ENCODE measurements at places on chromosomes 4 and X.
A peak's percentile ranks its signal among the peaks of the same experiment; 100 is the strongest.

GRCh38 chrX:153019166-153019565, 25.2 kb upstream of the PNMA5 start:
- DNase-seq: no peak

DNA sequence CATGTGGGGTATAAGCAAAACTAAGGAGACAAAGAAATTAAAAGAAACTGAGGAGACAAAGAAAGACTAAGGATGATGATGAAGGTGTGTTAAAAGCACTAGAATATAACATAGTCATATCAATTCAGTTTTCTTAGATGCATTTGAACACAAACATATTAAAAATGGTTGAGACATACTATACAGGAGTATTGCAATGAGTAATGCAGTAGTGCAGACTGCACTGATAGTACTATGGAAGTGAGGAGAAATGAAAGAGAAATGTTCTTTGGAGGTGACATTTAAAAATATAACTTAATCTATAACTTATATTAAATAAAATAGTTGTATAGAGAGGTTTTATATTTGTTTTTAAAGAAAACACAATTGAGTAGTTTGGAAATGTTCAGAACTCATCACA, 279.2 kb downstream of the CAMK2D start:
- DNase-seq: no peak

DNA sequence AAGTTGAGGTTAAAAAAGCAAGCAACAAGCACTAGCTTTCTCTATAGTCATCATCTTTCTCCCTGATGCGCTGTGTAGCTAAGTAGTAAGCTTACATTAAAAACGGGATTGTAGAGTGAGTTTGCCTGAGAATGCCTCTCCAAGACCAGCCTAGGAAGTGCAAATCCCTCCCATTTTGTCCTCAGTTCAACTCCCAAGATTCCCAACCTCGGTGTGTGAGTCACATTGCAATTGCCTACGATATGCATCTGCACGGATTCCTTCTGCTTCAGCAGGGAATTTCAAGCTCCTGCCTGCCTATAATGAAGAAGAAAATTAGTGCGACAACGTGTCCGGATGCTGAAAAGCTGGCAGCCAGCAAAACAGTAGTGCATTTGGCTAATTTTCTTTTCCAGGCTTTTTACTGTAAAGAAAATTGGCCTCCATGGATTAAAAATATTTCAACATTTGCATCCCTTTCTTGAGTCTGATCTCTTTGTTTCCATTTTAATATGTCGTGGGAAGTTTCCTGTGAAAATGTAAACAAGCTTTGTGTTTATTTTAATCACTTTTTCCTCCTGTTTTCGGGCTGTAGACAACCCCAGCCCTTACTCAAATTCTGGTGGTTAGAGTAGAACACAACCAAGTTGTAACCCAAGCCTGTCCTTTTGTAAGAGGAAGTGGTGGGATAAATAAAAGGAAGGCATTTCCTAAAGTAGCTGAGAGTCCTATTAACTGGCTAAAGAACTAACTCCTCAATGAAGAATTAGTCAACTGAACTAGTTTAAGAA, 58.4 kb upstream of the TET2 start:
- DNase-seq: no peak

- DNase-seq: no peak
These were observed 136.1 kb upstream of the GATB start for GRCh38 chr4:151896880-151897279.

GRCh38 chr4:174023641-174024040, 259.8 kb downstream of the FBXO8 start:
- no peak for DNase-seq

GRCh38 chr4:48112017-48112667, 21.9 kb downstream of the TXK start:
- DNase-seq: no peak

DNA sequence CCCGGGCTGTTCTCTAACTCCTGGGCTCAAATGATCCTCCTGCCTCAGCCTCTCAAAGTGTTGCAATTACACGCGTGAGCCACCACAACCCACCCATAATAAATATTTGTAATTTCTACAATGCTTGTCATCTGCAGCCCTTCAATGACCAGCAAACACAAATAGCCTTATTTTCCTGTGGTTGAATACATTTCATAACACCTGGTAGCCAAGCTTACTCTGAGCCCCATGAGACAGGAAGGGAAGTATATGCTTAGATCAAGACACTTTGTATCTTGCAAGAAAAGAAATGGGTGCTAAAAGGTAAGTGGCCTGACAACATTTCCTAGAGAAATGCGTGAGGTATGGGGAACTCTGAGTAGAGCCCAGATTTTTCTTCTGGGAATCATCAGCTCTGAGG, 56.9 kb upstream of the PDGFRA start:
- DNase-seq: no peak

GRCh38 chr4:129345609-129346008, 249.7 kb downstream of the C4orf33 start:
- DNase-seq: no peak

- DNase-seq: peak; percentile 60
These were observed 117.3 kb downstream of the ENPP6 start for GRCh38 chr4:184100297-184100885.

GRCh38 chr4:153276971-153277370, 67.5 kb upstream of the MND1 start:
- no peak for DNase-seq

- DNase-seq: no peak
These were observed 287.2 kb downstream of the INPP4B start for GRCh38 chr4:142558851-142559250.

DNA sequence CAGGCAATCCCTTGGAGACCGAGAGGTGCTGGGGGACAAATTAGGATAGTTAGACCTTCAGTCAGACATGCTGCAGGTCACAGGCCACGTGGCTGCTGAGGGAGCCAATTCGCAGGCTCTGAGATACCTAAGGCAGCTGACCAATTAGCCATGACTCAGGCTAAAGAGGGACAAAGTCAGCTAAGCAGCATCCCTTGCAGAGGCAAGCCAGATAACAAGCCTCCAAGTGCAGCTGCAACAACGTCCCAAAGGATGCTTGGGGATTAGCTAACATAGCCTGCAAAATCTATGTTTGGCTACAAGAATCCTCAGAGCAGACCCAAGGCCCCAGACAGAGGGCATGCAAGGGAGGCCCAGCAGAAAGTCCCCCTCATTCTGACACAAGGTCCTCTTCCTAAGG, 93.5 kb downstream of the SEL1L3 start:
- no peak for DNase-seq

DNA sequence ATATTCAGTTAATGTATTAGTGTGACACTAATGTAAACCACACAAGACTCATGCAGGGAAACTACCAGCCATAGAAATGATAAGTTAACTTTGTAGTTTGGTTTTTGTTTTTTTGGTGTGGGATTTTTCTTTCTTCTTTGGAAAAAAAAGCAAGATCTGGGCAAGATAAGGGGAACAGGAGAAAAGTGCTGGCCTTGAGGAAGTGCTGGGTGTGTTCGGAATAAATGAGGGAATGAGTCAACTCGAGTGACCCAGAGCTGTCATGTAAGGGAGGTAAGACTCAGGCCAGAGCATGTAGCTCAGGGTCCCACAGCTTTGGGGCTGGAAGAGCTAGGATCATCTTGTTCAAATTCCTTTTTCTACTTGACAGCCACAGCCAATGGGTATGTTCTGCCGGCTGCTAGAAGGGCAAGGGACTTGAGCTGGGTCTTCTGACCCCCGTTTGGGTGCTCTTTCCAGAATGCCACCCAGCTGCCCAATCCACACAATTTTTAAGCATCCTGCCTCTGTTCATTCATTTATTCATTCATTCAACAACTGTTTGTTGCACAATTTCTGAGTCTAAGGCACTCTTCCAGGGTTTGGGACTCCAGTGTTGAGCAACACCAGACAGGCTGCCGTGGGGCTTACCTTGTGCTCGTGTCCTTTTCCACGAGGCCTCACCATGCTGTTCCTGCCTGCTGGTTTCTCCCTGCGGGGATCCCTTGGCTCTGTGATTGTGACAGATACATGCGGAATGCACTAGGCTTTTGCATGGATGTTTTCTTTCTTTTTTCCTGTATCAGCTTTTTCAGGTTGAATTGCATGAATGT, 54.5 kb downstream of the CLDN34 start:
- no peak for DNase-seq

DNA sequence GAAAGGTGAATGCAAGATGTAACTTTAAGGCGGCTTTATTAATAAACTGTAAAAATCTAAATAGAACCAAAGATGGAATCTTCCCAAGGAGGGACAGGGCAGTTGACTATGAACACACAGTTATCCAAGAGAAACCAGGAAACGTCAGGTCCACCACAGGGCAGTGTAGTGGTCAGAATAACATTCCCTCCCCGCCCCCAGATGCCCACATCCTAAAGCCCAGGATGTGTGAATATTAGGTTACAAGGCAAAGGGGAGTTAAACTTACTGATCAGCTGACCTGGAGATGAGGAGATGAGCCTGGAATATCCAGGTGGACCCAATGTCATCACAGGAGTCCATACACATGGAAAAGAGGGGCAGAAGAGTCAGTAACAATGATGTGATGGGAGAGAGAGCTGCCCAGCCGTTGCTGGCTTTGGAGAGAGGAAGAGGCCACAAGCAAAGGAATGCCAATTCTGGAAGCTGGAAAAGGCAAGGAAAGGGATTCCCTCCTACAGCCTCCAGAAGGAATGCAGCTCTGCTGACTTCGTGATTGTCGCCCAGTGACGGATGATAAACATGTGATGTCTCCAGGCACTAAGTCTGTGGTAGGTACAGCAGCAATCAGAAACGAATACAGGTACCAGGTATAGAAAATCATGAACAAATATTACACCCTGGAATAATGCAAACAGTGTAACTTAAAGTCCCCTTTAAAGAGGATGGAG, 5.2 kb downstream of the SH3KBP1 start:
- DNase-seq: no peak

DNA sequence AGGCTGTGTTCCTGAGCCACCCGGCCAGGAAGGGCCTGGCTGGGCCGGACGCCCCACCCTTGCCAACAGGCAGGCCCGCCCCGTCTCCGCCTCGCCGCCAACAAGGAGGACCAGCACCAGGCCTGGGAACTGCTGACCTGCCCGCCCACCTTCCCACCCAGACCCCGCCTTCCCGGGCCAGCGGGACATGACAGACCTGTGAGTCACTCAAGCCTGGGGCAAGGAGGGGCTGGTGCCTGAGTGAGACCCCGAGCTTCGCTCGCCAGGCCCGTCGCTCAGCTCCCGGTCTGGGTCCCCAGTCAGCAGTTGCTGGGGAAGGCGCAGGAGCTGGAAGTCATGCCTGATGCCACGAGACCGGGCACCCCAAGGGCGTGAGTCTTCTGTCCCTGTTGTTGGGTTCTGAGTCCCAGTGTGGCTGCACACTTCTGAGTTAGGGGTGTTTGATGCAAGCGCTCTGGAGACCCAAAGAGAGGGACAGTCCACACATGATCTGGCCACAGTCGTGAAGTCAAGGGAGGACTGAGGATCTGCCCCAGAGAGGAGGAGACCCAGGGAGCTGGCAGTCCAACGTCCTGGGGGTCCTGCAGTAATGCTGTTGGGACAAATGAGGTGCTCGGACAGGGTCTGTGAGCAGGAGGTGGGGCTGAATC, at the start of gene DNASE1L1:
TSS of gene DNASE1L1 (minus strand) at position 33 of the 650 bp plus-strand sequence. CDS start 3,686 bp downstream, outside the sequence.
- DNase-seq: peak; percentile 78

GRCh38 chr4:109691411-109691920, 11.8 kb downstream of the CASP6 start:
- no peak for DNase-seq

DNA sequence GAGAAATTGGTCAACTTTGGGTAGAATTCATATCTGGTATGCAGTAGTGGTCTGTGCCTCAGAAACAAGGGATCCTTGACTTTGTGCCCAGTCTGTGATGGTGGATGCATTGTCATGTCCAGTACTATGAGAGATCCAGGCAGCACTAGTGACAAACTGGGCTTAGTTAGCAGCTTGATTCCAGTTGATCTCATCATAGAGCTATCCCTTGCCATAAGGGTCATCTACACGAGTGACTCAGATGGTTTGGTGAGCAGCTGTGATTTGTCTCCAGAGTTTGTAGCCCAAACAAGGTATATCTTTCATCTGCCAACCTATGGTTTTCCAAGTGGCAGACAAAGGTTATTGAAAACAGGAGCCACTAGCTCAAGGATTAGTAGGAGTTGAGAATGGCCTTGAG, 298.8 kb downstream of the GBA3 start:
- DNase-seq: no peak

- no peak for DNase-seq
These were observed 19.5 kb upstream of the NFXL1 start for GRCh38 chr4:47933840-47934239.

DNA sequence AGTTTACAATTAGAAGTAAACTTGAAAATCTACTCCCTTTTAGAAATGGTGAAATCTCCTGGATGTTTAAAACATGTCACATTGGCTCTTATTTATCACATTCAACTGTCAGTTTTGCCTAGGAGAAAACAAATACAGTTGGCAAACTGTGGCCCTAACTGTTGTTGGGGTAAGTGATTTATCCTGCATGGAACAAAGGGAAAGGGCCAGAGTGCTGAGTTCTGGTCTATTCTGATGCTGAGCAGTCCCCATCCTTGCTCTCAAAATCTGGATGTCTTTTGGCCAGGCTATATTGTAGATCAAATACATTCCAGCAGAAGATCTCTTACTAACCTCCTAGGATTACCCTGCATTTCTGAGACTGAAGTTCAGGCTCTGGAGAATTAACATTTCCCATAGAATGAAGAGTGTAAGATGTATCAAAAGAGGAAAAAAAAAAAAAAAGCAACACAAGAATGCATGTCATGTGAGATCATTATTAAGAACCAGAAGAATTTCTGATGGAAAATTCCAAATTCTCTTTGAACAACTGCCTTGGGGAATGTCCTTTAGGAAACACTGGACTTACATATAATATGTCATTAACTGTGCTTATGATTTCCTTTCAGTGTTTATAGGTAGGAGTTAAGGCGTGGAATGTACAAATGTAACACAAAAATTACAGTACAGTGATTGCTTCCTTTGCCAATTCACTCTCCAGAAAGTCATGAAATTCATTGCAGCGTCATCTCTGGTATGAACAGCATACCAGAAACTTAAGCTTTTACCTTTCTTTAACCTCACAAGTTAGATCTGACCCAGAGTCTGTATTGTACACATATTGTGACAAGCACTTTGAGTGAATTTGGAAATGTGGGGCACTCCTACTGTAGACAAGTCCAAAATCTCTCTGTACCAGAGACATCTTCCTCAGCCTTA, 1012.5 kb upstream of the LCORL start:
- no peak for DNase-seq

DNA sequence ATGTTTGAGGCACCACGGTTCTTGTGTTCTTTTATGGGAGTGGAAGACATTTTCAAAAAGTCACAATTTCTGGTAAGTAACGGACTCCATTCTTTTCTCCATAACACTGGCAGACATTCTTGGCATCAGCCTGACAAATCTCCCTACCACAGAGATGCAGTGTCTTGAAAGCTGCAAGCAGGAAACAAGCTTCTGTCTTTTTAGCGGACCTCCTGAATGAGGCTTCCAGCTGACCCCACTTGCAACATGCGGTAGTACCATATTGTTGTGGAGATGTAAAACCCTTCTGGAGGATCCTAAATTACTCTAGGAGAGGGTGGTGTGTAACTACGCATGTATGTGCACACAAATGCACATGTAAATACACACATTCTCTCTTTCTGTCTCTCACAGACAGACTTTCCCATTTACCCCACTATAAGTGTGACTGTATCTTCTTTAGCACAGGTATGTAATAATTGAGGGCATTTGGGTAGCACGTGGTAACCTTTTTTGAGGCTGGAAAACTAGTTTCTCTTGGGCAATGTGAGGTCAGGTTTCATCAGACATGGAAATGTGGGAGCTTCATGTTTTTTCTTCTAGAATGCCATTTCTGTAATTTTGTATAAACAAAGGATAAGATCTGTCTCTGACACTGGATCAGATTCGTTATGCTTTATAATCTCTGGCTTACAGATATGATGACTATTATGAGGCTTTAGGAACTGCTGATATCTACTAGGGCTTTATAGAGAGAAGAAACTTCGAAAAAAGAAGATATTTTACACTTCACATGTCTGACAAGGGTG, 130.1 kb downstream of the MGST2 start:
- no peak for DNase-seq

- DNase-seq: no peak
These were observed 220.1 kb downstream of the PDGFC start for GRCh38 chr4:156751486-156751885.

All from 8988T (cell line).